ENCODE measurements at places on chromosomes 6 and 20. TPM values are rescaled to one million over a fixed set of nuclear protein-coding genes. Genes with fewer than 3 reads are reported as not detected.

The PPIL4 gene
- 7.5 TPM for total RNA-seq

GRCh38 chr6:90088009-90088408, 193.7 kb downstream of the GJA10 start:
- no peak overlapping the region for H3K27ac ChIP-seq
- no peaks in the 10 kb centered on the region for H3K36me3 ChIP-seq
- H3K4me3 ChIP-seq = no peak overlapping the region
- H3K27me3 ChIP-seq = no peaks in the 10 kb centered on the region
- H3K4me1 ChIP-seq = no peaks in the 10 kb centered on the region

DNA sequence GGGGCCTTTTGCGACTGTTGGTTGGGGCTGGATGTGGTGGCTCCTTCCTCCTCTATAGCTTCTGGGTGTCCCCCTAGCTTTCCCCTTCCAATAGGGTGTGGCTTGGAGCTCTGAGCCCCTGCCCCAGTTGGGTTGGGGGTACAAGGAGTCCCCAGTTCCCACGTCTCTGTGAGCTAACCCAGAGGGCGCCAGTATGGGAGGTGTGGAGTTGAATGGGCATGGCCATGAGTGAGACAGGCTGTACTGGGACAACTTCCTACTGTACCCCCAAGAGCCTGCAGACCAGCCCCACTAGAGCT, 1.2 kb downstream of the C20orf204 start:
- DNase-seq = peak; percentile 38
- H3K4me3 ChIP-seq = no peak overlapping the region
- H3K27me3 ChIP-seq = no peaks in the 10 kb centered on the region
- no peak overlapping the region for H3K27ac ChIP-seq
- H3K4me1 ChIP-seq = no peaks in the 10 kb centered on the region

- no peaks in the 10 kb centered on the region for H3K27me3 ChIP-seq
- H3K4me3 ChIP-seq = no peak overlapping the region
Measured at GRCh38 chr6:147159536-147160374, 44.5 kb upstream of the STXBP5 start.

GRCh38 chr20:6614836-6615235, 152.7 kb upstream of the BMP2 start:
- no peaks in the 10 kb centered on the region for H3K27me3 ChIP-seq
- no peak for DNase-seq
- no peak overlapping the region for H3K4me3 ChIP-seq
- no peaks in the 10 kb centered on the region for H3K36me3 ChIP-seq

DNA sequence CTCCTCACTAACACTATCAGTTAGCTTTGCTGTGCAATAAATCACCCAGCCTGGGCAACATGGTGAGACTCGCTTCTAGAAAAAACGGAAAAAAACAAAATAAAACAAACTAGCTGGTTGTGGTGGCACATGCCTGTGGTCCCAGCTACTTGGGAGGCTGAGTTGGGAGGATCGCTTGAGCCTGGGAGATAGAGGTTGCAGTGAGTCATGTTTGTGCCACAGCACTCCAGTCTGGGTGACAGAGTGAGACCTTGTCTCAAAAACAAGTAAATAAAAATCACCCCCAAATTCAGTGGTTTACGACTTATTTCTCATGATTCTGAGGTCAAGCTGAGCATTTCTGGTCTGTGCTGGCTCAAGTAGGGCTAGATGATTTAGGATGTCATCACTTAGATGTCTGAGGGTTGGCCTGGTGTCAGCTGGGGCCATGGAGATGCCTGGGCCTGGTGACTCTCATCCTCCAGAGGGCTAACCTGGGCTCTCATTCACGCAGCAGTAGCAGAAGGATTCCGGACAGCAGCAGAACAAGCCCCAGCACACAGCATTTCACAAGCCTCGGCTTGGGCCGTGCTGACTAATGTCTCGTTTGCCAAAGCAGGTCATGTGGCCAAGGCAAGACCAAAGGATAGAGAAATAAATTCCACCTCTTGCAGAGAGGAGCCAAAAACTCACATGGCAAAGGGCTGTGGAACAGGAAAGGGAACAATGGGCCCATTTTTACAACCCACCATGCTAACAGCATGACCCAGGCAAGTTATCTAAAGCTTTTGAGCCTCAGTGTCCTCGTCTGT, 32.5 kb downstream of the MGME1 start:
- no peaks in the 10 kb centered on the region for H3K27me3 ChIP-seq
- no peaks in the 10 kb centered on the region for H3K4me1 ChIP-seq
- H3K4me3 ChIP-seq = no peak overlapping the region
- no peaks in the 10 kb centered on the region for H3K36me3 ChIP-seq
- H3K27ac ChIP-seq = no peak overlapping the region
- peak; percentile 41 for DNase-seq

- DNase-seq = no peak
- H3K36me3 ChIP-seq = no peaks in the 10 kb centered on the region
- H3K27ac ChIP-seq = no peak overlapping the region
- H3K4me3 ChIP-seq = no peak overlapping the region
- H3K27me3 ChIP-seq = no peaks in the 10 kb centered on the region
- no peaks in the 10 kb centered on the region for H3K4me1 ChIP-seq
Measured at GRCh38 chr6:87366899-87367298, 22.3 kb downstream of the C6orf163 start.

DNA sequence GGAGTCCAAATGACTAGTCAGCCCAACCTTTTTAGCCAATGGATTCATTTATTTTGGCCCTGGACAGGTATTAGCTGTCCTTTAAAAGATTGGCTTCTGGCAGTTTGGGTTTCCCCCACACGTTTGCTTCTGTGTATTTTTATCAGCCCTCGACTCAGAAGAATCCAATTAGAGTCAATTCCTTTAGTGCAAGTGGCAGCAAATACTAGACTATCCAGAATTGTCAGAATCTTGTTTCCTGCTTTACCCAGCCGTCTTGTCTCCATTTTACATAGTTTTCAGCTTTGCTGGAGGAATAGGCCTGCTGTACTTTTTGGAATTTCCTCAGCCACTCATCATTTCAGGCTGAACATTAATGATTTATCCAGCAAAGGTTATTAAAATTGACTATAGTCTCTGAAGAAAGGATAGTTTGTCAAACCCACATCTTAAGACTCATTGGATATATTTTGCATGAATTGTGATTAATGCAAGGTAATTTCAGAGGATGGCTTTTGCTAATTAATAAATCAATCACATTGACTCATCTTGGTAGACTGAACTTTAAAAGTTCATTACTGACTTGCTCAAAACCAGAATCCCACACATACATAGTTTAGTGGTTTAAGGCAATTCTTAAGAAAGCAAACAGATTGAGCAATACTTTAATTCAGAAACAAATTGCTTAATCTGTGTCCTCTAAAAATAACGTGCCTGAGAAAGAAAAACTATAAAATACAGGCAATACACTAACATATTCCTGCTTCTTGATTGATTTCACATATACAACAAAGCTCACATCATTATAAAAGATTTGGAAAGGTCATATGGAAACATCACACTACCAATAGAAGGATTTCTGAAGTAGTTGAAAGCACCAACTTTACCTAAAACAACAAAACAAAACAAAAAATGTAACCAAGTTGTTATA, 62.9 kb upstream of the ZNF217 start:
- no peak overlapping the region for H3K4me3 ChIP-seq
- H3K4me1 ChIP-seq = peaks cover 39% of the 10 kb centered on the region
- no peaks in the 10 kb centered on the region for H3K36me3 ChIP-seq
- no peaks in the 10 kb centered on the region for H3K27me3 ChIP-seq
- DNase-seq = no peak
